Panc1 (cell line): ENCODE measurements at places on chromosomes 7 and 10. TPM values are rescaled to one million over a fixed set of nuclear protein-coding genes. Genes with fewer than 3 reads are reported as not detected.

- DNase-seq: no peak
These were observed 18.9 kb downstream of the HYCC1 start for GRCh38 chr7:22995011-22995410.

- DNase-seq: no peak
These were observed 30.2 kb downstream of the MET start for GRCh38 chr7:116702046-116702785.

DNA sequence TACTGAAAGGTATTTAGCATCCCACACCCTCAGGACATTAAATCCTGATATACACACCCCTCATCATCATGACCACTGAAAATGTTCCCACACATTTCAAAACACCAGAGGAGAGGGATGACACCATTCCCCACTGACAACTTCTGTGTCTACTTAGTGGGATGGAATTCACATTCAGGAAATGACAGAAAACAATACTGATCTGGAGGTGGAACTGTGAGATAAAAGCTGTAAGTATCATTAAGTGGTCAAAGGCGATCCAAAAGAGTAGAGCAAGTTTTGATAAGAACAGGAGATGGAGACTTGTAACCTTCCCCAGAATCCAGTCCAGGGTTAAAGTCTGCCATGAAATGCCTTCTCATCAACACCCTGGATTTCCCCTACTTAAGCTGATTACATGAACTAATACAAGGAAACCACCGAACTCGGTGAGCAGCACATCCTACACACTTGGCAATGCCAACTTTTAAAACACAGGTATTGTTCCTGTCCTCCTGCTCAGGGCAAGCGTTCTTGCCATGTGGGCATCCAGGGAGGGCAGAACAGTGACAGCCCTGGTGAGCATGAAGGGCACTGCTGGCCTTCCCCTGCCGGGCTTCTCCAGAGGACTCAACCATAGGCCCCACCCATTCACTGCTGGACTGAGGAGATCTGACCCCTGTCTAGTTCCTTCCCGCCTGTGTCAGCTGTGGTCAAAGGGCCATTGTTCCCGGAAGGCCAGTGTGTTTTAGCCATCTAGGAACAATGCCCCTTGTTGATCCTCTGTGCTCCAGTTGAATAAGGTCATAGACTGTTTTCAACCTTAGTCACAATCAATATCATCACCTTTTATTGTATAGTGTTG, 85.0 kb downstream of the SGMS1 start:
- no peak for DNase-seq

- no peak for DNase-seq
These were observed 203.7 kb downstream of the GLRX3 start for GRCh38 chr10:130339911-130340310.

SPAM1 gene
- total RNA-seq: not detected

SFXN4 gene
- total RNA-seq: 67.0 TPM
